ENCODE measurements at places on chromosomes 1 and 21.

- peak; percentile 38 for DNase-seq
These were observed at the start of gene RIMKLA for GRCh38 chr1:42380586-42381279. Gene RIMKLA (plus strand): TSS chr1:42380792. CDS start chr1:42380935, 143 bp downstream.

GRCh38 chr21:23809573-23809972 lies 1797.7 kb downstream of the MRPL39 start:
- DNase-seq: no peak

DNA sequence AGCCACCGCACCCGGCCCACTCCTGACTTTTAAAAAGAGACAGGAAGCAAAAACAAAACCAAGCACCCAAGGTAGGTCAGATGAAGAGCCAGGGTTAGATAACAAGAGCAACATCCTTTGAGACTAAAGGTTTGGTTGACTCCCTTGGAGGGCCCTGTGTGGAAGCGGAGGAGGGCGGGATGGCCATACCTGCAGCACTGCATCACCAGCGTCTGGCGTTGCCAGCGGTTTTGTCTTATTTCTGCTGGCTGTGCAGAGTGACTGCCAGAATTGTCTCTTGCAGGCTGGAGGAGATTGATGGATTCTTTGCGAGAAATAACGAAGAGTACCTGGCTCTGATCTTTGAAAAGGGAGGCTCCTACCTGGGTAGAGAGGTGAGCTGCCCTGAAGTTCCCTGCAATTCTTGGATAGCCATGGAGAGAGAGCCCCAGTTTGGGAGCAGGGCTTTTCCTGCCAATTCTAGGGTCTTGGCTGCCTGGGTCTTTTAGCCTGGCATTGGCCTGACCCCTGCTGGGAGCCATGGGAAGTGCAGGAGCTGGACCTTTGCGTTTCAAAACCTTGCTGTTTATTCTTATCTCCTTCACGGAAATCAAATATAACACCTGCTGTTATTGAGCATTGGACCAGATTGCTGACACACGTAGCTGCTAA lies 24.0 kb downstream of the QSOX1 start:
- peak; percentile 45 for DNase-seq

DNA sequence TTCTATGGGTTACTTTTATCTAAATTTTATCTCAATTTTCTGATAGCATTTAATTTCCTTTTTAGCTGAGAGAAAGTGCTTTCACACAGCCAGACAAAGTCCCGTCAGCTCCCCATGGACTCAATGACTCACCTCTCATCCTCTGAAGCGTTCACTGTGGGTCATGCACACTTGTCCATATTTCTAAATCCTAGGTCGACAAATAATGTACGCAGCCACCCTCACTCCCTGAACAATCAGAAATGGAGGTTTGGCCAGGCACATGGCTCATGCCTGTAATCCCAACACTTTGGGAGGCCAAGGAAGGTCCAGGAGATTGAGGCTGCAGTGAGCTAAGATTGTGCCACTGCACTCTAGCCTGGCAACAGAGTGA lies 42.4 kb upstream of the COA6 start:
- DNase-seq: no peak

- no peak for DNase-seq
These were observed 54.1 kb upstream of the SLC45A1 start for GRCh38 chr1:8263791-8264190.

DNA sequence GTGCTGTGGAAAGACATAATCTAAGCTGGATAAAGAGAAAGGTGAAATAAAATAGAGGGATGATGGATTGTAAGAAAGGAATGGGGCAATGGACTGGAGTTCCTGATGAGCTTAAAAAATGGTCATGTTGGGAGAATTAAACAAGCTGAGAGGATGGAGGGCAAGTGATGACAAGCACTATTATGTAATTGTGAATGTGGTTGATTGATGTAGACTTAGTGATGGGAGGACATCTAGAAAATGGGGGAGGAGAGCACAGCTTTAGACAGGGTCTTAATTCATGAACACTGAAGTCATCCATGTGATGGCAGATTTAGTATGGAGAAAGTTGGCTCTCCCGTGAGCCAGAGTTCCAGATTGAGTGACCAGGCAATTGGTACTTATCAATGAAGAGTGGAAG lies 29.0 kb downstream of the DNAH14 start:
- no peak for DNase-seq

- DNase-seq: no peak
These were observed 15.7 kb downstream of the PKNOX1 start for GRCh38 chr21:42989816-42990650.

DNA sequence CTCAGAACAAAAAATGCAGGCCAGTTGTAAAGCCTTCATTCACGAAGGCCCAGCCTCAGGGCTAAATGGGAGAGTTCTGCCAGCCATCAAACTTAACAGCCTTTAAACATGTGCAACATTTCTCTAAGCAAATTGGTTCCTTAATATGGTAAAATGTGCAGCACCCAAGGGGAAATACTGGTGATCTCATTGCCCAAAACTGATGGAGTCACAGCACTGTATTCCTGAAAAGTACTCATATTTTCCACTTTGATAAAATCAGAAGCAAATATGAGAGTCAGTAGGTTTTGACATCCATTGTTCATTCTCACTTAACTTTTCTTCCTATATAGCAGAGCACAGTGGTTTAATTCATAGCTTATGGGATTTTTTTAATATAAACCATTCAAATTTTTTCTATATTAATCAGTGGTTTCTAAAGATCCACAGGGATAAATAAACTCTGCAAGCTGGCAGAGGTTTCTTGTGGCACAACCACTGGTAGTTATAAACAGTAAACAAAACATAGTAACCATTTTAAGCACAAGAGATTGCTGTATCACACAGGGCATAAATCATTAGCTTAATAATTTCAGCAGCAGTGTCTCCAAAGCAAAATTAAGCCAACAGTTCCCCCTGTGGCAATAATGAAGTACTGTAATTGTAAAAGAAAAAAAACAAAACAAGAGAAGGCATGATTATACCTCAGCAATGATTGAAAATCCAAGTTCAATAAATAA lies 106.9 kb upstream of the LYPLAL1 start:
- DNase-seq: no peak

DNA sequence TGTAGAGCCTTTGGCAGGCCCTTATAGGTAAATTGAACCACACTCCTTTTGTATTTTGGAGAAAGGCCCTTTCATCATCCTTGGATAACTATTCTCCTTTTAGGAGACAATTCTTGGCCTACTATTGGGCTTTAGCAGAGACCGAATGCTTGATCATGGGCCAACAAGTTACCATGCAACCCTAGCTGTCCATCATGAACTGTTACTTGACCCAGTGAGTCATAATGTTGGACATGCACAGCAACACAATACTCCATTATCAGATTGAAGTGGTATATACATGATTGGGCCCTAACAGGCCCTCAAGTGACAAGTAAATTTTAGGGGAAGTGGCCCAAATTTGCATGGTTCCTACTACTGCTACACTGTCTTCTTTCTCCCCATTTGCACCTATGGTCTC lies 84.4 kb downstream of the CATSPERE start:
- DNase-seq: no peak

All from amygdala (tissue), 56 donors.